Fibroblast of gingiva (primary cell): ENCODE measurements at places on chromosomes 3 and 15.
A peak's percentile ranks its signal among the peaks of the same experiment; 100 is the strongest.

- peak; percentile 52 for DNase-seq
These were observed 367.9 kb downstream of the ZIC4 start for GRCh38 chr3:147038481-147038880.

GRCh38 chr15:79099692-79100091 lies 9.1 kb upstream of the RASGRF1 start:
- no peak for DNase-seq

DNA sequence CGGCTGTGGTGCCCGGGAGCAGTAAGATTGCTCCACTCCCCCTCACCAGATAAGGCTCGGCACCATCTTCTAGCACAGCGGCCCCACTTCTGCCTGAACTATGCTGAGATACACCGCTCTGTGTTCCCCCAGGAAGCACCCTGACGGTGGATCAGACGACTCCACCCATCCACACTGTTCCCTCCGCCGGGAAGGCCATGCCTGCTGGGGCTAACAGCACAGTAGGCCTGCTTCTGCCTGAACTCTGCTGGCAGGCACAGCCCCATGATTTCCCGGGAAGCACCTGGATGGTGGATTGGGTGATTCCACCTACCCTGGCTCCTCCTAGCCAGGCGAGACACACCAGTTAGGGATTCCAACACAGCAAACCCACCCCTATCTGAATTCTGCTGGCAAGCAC lies 36.3 kb upstream of the PPM1L start:
- no peak for DNase-seq

DNA sequence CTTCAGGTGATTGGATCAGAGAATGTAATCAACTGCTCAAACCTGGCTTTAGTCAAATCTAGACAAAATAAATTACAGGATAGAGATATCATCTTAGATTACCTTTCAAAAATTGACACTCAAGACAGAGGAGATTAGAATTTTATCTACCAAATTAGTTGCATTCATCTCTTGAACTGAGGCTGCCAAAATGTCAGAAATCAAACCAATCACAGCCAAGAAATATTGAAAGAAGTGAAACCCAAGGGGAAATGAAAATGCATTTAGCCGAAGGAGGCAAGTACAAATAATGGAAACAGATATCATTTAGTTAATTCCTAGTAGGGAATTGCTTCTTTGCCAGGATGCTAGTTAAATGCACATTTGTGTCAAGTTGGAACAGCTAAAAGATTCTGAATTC lies 261.1 kb upstream of the PDZRN3 start:
- no peak for DNase-seq

DNA sequence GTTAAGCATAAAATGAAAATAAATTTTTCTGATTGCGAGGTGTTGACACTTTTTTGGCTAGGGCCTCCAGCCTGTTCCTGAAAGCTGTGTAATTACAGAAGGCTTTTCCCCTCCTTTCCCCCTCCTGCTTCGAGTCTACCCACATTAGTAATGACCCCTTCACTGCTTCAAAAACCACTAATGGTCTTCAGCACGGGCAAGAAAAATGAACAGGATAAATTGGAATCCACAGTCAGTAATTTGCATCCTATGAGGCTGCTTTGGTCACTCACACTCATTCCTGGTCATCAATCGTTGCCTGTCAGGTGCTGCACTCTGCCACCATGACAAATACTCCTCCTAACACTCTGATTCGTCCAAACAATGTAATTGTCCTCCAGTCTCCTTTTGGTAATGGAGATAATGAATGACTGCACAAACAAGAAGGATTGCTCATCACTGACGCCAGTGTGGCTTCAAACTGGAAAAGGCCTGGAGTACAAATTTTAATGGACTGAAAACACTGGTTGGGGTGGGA lies 148.6 kb downstream of the MEIS2 start:
- DNase-seq = no peak

GRCh38 chr3:123535580-123535979 lies 49.3 kb downstream of the HACD2 start:
- peak; percentile 69 for DNase-seq

DNA sequence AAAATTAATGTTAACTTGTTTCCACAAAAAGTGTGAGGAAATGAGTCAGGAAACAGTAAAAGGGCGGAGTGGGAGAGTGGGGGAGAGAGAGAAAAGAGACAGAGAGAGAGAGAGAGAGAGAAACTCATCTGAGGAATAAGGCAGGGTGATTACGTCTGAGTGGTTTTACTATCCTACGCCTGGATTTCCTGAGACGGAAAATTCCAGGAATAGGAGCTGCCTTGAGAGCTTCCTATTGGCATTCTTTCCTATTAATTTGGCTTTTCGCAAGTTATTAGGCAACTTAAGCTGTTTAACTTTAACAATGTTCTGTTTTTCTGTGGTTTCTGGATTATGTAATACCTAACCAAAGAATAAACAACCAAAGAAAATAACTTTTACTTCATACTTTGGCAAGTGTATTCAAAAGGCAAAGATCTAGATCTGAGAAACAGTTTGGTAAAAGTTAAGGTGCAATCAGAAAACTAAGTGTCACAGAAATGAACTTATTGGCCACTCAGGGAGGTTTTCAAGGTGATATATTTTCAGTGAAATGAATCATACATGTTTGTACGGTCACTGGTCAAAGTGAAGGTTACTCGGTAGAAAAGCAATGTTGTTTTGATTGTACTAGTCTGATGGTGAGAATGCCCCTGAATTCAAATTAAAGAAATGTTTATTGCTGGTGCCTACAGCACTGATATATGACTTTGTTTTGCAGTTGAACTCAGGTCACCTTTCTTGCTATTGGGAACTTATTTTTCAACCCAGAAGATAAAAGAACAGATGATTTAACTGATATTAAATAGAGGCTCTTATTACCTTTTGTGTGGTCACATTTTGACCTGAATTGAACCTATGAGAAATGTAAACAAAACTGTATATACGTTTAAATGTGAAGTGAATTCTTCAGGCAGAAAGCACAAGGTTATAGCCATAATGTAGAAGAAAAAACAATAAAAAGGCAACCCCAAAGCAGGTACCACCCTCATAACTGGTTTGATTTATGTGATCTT lies 39.9 kb upstream of the TNFSF10 start:
- DNase-seq = peak; percentile 96

DNA sequence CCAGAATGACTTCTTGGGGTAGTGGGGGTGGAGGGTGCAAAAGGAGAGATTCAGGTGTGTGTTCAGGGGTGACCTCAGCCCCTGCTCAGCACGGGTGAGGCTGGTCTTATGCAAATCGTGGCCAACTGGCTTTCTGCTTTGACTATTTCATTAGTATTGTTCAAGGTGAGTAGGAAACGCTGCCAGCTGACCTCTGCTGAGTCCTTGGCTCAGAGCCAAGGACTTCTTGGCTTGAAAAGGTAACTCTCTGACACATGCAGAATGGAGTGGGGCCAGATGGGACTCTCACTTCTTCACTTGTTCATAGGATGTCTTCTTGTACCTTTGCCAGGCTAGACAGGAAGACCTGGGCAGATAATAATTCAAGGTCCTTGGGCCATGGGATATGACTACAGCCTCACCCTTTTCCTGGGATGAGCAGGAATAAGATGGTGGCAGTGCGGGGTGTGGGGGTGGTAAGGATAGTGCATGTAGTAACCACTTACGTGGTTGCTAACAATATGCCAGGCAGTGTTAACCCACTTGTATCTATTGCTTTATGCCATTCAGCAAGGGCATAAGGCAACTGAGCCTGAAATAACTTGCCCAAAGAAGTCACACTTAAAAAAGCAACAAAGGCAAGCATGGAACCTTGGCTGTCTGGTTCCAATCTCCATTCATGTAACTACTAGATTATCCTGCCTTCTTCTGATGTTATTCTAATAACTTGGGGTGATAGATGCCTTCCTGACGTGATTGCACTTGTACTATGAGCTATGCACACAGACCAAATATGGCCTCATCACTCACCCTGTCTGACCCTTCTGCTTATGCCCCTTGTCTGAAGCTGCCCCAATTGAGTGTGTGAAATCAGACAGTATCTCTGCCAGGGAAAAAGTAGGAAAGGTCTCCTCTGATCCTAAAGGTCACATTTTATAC lies 193.1 kb downstream of the NR1D2 start:
- no peak for DNase-seq

DNA sequence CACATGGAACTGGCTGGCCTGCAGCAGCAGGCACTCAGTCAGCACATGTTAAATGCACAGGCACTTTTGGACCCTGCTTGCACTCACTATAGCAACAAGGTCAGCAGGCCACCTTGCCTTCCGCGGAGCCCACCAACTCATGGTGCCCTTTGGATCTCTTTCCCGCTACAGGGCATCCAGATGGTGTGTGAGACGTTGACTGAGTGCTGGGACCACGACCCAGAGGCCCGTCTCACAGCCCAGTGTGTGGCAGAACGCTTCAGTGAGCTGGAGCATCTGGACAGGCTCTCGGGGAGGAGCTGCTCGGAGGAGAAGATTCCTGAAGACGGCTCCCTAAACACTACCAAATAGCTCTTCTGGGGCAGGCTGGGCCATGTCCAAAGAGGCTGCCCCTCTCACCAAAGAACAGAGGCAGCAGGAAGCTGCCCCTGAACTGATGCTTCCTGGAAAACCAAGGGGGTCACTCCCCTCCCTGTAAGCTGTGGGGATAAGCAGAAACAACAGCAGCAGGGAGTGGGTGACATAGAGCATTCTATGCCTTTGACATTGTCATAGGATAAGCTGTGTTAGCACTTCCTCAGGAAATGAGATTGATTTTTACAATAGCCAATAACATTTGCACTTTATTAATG lies 85.0 kb downstream of the TGFBR2 start:
- no peak for DNase-seq

DNA sequence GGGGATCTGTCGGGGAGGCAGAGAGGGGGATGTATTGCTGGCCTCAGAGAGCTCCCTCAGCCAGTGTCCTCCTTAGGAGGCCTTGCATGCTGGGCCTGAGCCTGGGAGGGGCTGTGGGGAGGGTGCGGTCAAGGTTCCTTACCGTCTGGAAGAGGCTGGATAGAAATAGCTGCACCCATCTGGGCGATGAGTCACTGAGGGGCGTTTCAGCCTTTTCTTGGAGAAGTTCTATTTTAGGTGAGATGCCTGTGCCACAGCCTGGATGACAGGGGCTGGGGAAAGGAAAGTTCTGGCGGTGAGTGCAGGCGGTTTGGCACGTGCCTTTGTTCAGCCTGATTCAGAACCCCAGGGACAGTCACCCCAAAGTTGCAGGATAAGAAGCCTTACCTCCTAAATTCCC lies 35.7 kb upstream of the APEH start:
- DNase-seq = no peak

- DNase-seq = no peak
These were observed 357.8 kb downstream of the TBL1XR1 start for GRCh38 chr3:176839466-176839865.

GRCh38 chr15:38197553-38197952 lies 55.1 kb upstream of the SPRED1 start:
- no peak for DNase-seq

DNA sequence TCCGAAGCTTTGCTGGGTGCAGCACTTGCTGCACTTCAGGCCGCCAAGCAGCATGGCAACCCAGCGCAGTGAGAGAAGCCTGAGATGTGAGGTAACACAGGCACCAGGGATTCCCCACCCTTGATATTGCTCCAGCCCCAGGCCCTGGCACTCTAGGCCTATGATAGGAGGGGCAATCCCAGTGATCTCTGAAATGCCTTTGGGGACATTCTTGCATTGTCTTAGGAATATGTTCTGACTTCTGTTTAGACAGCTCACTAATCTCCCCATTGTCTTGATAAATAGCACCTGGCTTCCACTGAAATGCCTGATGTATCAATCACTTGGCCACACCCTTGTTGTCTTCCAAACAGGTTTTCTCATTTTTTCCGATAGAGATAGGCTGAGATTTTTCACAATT lies 102.8 kb downstream of the SOX14 start:
- DNase-seq = no peak

GRCh38 chr15:38691377-38691776 lies 126.8 kb upstream of the RASGRP1 start:
- no peak for DNase-seq

DNA sequence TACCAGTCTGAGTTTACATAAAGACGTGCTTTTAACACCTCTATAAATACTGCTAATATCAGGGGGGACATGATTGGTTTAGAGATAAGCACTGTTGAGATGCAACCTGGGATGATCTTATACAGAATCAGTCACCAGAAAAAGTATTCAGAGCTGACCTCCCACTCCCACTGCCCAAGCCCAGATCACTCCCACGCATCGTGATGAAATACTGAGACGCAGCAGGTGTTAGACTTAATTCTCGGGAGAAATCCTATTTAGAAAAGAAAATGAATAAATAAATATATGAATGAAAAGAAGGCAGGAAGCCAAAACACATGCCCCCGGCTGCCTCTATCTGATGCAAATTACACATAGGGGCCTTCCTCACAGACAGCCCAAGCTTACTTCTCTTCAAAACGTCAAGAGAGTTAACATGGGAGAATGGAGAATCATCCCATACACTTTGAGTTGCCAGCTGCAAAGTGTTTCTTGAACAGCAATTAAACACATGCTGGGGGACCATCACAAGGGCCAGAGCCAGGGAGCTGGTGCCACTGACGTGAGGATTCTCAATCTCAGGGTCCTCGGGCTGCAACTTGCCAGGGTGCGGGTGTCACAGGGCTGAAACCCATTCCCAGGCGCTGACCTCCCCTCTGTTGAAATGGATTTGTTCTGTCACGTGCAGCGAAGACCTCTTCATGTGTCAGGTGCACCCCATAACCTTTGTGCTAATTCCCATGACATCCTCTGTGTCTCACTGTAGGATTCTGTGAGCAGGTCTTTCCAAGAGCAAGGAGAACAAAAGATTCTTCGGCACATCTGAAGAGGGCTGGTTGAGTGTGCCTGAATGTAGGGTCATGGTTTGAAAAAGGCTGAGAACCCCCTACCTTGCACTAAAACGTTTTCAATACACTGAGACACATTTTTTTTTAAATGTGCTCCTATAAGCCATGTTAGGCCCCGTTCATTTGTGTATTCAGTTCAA lies 764.2 kb upstream of the ARRDC4 start:
- no peak for DNase-seq

DNA sequence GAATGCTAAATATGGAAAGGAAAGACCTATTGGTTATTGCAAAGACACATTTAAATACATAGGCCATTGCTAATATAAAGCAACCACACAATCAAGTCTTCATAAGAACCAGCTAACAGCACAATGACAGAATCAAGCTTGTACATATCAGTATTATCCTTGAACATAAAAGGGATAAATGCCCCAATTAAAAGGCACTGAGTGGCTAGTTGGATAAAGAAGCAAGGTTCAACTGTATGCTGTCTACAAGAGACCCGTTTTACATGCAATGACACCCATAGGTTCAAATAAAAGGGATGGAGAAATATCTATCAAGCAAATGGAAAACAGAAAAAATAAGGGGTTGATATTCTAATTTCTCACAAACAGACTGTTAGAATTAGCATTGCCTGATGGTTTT lies 706.1 kb downstream of the EPHA3 start:
- DNase-seq = no peak

- DNase-seq = peak; percentile 2
These were observed 6.2 kb downstream of the HLTF start for GRCh38 chr3:149080011-149080698.

DNA sequence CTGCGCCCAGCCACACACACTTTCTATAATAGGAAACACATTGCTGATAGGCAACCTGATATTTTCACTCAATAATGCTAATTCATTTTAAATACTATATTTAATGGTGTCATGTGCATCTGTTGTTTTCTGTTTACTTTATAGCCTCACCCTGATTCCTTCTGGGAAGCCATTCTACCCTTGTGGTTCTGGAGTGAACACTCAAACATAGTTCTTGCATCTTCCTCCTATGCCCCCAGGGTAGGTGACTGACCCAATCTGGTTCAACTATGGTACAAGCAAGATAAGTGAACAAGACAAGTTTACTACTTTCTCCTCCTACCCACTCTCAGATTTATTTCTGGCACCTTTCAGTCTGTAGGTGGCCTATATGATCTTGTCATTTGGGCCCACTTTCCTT lies 4.3 kb upstream of the SCG3 start:
- no peak for DNase-seq

- DNase-seq = peak; percentile 86
These were observed 668 bp upstream of the XXYLT1 start for GRCh38 chr3:195271410-195272243.
